Psoas muscle (tissue), 8 donors: ENCODE measurements at places on chromosomes 11 and 22.

DNA sequence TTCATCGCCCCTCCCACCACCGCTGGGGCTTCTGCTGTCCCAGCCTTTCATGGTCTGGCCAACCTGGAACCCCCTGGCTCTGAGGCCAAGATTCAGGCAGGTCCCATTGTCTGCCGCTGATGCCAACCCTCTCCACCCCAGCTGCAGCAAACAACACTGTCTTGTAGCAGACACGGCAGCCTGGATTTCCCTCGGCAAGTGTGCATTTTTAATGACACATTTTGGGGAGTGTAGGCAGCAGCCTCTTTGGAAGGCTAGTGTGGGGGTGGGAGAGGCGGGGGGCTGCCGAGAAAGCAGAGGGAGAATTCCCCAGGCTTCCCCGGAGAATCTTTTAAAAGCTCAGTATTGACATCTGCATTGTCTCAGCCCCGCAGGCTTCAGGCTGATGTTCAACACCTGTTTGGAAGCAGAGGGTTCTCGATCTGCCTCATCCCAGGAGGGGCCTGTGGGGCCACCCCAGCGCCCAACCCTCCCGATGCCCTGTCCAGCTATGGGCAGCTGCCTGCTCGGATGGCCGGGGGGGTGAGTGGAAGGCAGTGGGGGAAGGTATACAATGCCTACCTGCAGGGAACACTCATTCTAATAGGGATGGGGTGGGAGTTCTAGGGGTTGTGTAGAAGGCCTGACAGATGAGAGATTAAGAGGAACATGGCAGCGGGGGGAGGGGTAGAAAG is 41.5 kb downstream of the NECTIN1 start:
- H3K27me3 ChIP-seq, result no peaks in the 10 kb centered on the region
- H3K36me3 ChIP-seq, result no peaks in the 10 kb centered on the region
- no peak for DNase-seq
- H3K4me1 ChIP-seq, result peaks cover 4% of the 10 kb centered on the region
- no peak overlapping the region for H3K27ac ChIP-seq

DNA sequence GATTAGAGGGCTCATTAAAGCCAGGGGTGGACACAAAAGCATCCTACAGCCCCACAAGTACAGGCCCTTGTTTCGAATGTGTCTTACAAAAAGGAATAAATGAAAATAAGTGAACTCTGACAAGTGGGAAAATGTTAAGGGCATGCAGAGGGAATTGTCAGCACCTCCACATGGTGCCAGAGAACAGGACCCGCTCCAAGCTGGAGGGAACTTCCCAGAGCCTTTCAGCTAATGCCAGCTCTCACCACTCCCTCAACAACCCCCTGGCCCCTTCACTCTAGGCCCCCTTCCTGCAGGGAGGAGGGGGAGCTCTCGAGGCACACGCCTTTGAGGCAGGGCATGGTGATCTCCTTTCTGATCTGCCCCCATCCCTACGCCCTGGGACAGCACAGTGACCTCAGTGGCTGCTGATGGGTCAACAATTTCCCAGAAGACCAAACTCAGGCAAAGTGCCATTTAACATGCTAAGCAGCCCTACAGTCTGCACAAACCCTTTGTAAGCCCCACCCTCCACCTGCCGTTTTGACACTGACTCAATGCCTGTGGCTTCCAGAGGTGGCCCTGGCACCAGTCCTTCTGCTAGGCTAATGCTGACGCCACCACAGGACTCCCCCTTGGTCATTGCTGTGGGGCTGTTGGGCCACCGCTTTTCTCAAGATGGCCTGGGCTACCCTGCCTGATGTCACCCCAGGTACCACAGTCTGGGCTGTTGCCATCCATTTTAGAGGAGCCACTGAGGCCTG is 12.5 kb upstream of the CHST1 start:
- DNase-seq, result no peak
- H3K4me1 ChIP-seq, result no peaks in the 10 kb centered on the region
- no peaks in the 10 kb centered on the region for H3K27me3 ChIP-seq
- no peak overlapping the region for H3K4me3 ChIP-seq
- H3K36me3 ChIP-seq, result no peaks in the 10 kb centered on the region
- no peak overlapping the region for H3K27ac ChIP-seq

DNA sequence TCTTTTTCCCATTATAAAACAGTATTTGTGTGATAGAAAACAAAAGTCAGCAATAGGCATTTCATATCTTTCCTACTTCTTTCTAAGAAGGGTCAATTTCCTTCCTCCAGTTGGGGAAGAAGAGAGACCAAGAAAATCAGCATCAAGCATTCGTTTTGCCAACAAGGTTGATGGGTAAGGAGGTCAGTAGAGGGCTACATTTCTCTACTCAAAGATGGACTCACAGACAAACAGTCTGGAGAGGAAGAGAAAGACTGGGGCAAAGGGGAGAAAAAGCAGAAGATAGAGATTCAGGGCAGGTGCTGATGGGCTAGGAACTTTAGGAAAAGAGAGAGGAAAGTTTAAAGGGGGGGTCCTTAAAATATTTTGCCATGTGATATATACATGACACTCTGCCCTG is 8.6 kb upstream of the MTNR1B start:
- DNase-seq, result no peak
- no peak overlapping the region for H3K27ac ChIP-seq

DNA sequence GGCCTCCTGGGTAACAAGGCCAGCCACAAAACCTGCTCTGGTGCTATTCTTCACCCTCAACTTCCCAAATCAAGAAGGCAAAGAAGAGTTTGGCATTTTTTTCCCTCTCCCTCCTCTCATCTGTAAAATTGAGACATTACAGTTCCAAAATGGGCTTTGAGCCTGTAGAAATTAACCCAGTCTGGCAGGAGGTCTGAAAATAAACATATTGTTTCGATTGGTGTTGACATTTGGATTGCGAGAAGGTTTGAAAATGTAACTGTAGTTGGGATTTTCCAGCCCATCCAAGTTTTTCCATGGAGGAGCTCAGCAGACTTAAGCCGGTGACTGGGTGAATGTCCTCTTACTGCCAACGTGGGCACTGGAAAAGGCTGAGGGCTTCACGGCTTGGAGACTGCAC is 35.0 kb upstream of the ALX4 start:
- no peak for DNase-seq
- peaks cover 5% of the 10 kb centered on the region for H3K27me3 ChIP-seq
- no peak overlapping the region for H3K4me3 ChIP-seq

- H3K27me3 ChIP-seq, result no peaks in the 10 kb centered on the region
- no peaks in the 10 kb centered on the region for H3K36me3 ChIP-seq
- peak overlapping the region; percentile 94 for H3K27ac ChIP-seq
- H3K4me1 ChIP-seq, result peaks cover 17% of the 10 kb centered on the region
- peak overlapping the region; percentile 72 for H3K4me3 ChIP-seq
Measured at GRCh38 chr11:2699185-2699530, 636 bp downstream of the KCNQ1OT1 start.

DNA sequence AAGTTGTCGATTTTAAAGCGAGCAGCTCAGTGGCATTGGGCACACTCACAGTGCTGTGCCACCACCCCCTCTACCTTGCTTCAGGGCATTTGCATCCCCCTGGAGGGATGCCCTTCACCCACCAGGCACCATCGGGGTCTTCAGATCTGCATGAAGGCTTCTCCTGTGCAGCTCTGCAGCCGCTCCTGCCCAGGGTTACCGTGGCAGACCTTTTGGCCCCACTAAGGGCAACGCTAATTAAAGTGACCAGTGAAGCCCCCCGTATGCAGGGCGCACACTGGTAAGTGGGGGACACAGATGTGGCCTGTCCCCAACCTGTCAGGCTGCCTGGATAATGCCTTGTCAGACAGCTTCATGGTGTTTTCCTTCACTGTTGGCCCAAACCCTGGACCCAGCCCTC is 1117.7 kb downstream of the BRD1 start:
- H3K4me1 ChIP-seq, result no peaks in the 10 kb centered on the region
- H3K4me3 ChIP-seq, result no peak overlapping the region
- no peaks in the 10 kb centered on the region for H3K27me3 ChIP-seq
- H3K27ac ChIP-seq, result no peak overlapping the region
- DNase-seq, result no peak
- no peaks in the 10 kb centered on the region for H3K36me3 ChIP-seq

DNA sequence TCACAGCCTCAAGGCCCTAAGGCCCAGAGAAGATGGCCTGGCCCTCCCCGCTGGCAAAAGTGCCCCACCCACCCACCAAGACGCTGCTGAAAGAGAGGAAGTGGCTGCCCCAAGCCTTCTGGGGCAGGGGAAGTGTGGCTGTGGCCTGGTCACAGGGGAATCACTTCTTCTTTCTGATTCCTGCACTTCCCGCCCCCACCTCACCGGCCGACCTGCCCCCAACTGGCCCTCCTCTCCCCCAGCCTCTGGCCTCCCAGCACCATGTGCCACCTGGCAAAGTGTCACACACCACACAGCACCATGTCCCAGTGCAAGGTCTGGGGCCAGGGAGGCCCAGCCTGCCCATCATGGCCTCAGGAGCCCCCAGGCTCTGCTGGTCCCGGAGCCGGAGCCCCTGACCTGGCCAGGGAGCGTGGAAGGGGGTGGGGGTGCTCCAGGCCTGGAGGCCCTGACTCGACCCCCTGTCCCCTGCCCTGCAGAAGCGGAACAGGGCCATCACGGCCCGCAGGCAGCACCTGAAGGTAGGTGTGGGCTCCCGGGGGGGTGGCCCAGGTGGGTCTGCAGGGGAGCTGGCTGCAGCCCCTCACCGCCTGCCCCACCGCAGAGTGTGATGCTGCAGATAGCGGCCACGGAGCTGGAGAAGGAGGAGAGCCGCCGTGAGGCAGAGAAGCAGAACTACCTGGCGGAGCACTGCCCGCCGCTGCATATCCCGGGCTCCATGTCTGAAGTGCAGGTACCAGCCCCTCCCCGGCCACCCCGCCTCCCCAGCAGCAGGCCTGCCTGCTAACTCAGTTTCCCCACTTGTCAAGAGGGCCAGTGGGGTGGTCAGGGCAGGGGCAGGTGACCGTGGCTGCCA is 1.4 kb downstream of the TNNI2 start:
- peak; percentile 58 for DNase-seq
- peak overlapping the region; percentile 93 for H3K27ac ChIP-seq
- no peaks in the 10 kb centered on the region for H3K27me3 ChIP-seq
- H3K4me3 ChIP-seq, result peak overlapping the region; percentile 72
- H3K36me3 ChIP-seq, result peaks cover 7% of the 10 kb centered on the region
- H3K4me1 ChIP-seq, result peaks cover 11% of the 10 kb centered on the region

GRCh38 chr11:76265771-76266241 is 59.5 kb upstream of the WNT11 start:
- no peak overlapping the region for H3K27ac ChIP-seq
- no peaks in the 10 kb centered on the region for H3K27me3 ChIP-seq
- DNase-seq, result peak; percentile 57

GRCh38 chr22:25834490-25834889 is 92.5 kb downstream of the MYO18B start:
- no peak overlapping the region for H3K27ac ChIP-seq
- no peaks in the 10 kb centered on the region for H3K36me3 ChIP-seq
- DNase-seq, result no peak
- no peak overlapping the region for H3K4me3 ChIP-seq

GRCh38 chr11:11107076-11107723 is 245.8 kb downstream of the CSNK2A3 start:
- no peaks in the 10 kb centered on the region for H3K4me1 ChIP-seq
- no peak overlapping the region for H3K4me3 ChIP-seq
- no peak for DNase-seq
- H3K27ac ChIP-seq, result no peak overlapping the region
- H3K27me3 ChIP-seq, result no peaks in the 10 kb centered on the region
